ENCODE measurements at places on chromosomes 2 and 18.

DNA sequence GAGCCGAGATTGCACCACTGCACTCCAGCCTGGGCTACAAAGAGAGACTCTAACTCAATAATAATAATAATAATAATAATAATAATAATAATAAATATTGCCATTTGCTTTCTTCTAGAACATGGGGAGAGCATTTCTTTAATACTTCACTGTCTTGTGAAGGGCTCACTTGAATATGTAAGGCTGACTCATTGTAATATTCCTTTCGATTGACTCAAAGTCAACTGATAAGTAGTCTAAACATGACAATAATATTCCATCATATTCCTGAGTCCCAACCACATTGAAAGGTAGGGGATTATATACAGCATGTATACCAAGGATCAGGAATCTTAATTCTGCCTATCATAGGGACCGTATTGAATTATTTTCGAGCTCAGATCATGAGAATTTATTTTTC is 949.2 kb downstream of the DSC3 start:
- DNase-seq: no peak

GRCh38 chr2:185181901-185182300 is 556.7 kb upstream of the FSIP2 start:
- no peak for DNase-seq

GRCh38 chr2:129673847-129674711 is 305.4 kb upstream of the RAB6C start:
- DNase-seq: no peak

DNA sequence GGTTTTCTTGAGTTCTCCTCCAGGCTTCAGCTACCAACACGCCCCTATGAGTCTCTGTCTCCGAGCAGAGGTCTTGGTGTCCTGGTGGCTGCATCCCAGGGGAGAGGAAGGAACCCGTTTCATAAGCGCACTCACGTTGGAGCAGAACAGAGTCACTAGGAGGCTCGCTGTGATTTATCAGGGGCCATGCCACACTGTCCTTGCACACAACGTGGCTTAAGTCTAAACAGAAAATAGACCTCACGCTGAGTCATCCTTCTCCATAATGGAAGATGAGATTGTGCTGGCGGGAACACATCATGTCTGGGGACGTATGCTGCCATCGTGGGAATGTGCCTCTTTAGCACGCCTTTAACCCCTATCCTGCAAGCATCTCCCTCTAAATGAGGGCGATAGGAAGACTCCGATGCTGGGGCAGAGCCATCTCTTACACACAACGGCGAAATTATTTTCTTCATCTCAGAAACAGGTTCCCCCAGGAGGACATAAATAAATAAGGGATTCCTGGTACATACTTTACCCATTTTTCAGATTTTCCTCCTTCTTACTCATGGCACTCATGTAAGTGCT is 211.4 kb downstream of the KLHL29 start:
- DNase-seq: no peak

GRCh38 chr2:104866883-104867812 is 13.2 kb downstream of the POU3F3 start:
- no peak for DNase-seq

DNA sequence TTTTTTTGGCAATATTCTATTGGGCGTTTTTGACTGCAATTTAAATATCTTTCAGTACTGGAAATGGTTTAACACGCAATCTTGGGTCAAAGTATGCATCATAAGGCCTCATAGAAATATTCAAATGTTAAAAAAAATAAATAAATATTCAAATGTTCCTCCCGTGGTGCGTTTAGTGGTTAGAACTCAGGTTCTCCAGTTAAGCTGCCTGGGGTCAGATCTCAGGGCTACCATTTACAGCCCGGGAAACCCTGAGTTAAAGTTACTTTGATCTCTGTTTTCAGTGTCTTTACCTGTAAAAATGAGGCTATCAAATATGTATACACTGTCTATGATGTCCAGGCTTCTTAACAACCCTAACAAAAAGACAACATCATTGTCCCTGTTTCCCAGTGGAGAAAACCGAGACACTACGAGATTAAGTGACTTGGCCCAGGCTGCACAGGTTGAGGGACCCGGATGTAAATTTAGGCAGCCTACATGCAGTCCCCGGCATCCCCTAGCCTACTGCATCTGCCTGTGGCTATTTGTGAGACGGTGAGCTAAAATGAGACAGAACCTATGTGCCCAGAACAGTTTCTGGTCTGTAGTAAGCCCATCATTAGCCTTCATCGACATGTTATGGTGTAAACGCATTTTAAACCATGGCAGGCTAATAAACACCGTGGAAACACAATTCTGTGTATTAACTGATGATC is 1.7 kb downstream of the FHL2 start:
- DNase-seq: no peak

DNA sequence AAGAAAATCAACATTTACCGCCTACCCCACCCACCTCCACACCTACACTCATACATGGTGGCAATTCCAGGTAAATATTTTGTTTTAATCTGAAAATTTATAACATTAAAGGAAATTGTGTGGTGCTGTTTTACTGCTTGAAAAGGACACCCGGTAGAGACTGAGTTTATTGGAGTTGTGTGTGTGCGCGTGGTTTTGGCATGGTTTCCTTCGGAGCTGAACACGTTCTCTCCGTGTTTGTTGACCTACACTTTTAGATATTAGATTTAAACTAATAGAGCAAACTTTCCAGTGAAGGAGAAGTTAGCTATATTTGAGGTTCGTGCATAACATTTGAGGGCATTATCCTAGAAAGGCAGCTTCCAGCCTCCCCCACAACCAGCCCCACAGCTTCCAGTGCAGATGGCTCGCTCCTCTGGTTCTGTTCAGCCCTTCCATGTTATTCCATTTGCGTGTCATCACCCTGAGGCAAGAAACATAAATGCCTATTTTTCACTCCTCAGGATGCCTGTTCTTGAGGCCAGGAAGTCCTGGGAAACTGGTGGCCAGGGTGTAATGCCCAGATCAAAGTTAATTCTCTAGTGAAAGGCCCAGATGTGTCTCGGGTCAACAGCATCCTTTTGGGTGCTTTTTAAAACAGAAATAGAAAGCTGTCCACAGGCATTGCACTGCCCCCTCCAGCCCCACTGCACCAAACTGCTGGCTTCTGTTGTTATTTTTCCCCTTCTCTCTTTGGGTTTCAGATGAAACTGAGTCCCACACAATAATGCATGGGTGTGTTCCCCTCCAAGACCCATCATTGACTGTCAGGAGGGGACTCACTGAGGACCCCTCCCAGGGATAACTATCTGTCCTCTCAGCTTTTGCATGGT is 190.2 kb downstream of the SETBP1 start:
- DNase-seq: no peak
